ENCODE measurements at places on chromosomes 2 and 18.

- DNase-seq = no peak
Observed at GRCh38 chr2:15521641-15522181, 39.4 kb downstream of the NBAS start.

DNA sequence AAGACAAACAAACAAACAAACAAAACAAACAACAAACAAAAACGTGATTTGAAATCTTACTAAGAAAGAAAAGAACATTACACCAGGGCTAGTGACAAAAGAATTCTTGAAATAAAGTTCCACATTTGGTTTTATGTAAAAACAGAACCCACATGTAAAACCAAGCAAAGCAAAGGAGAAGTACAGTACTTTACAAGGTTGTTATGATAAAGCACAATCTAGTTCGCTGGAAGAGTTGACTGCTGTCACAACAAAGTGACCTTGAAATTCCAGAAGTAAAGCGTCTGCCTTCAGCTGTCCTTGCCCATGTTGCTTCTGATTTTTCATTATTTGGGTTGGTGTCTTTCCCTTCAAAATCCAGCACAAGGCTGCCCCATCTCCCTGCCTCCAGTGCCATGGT lies 94.8 kb upstream of the CYRIA start:
- no peak for DNase-seq

- peak; percentile 60 for DNase-seq
Observed at GRCh38 chr2:188668017-188668680, 306.0 kb upstream of the COL3A1 start.

GRCh38 chr2:77147153-77147552 lies 375.0 kb downstream of the LRRTM4 start:
- DNase-seq = no peak

- DNase-seq = no peak
Observed at GRCh38 chr2:24731923-24732322, 61.3 kb downstream of the PTRHD1 start.

Data from stomach (tissue), 19 donors.